ENCODE measurements at places on chromosomes 4 and X. TPM values are rescaled to one million over a fixed set of nuclear protein-coding genes. Genes with fewer than 3 reads are reported as not detected.

- DNase-seq, result peak; percentile 83
Measured at GRCh38 chr4:123603165-123603564, 206.6 kb downstream of the SPRY1 start.

DNA sequence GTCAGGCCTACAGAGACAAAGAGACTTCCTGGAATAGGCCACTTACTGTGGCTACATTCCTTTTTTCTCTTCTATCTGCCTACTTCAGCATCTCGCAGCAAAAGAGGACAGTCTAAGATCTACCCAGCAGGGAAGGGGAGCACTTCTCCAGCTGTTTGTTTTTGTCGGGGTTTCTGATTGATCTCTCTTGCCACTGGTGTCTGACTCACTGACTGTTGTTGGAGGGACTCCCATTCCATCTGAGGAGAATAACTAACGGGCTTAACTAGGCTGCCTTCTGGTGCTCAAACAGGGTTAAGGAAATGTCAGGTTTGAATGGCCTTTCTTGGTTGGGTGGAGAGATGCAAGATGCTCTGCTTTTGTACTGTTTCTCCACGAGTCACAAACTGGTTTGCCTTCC, 100.2 kb upstream of the TMEM164 start:
- DNase-seq, result no peak

- no peak for DNase-seq
Measured at GRCh38 chr4:102405821-102406401, 60.6 kb upstream of the SLC39A8 start.

- no peak for DNase-seq
Measured at GRCh38 chr4:182263562-182263961, 20.4 kb downstream of the TENM3 start.

GRCh38 chrX:10529344-10529743, 91.0 kb downstream of the MID1 start:
- DNase-seq, result no peak

- DNase-seq, result no peak
Measured at GRCh38 chr4:126230269-126230668, 915.5 kb downstream of the FAT4 start.

GRCh38 chr4:13793020-13793710, 165.6 kb upstream of the BOD1L1 start:
- DNase-seq, result no peak

DNA sequence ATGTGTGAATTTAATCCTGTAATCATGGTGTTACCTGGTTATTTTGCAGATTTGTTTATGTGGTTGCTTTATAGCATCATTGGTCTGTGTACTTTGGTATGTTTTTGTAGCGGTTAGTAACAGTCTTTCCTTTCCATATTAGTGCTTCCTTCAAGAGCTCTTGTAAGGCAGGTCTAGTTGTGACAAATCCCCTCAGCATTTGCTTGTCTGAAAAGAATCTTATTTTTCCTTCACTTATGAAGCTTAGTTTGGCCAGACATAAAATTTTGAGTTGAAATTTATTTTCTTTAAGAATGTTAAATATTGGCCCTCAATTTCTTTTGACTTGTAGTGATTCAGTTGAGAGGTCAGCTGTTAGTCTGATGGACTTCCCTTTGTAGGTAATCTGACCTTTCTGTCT, 1096.1 kb upstream of the SLIT2 start:
- DNase-seq, result no peak

DNA sequence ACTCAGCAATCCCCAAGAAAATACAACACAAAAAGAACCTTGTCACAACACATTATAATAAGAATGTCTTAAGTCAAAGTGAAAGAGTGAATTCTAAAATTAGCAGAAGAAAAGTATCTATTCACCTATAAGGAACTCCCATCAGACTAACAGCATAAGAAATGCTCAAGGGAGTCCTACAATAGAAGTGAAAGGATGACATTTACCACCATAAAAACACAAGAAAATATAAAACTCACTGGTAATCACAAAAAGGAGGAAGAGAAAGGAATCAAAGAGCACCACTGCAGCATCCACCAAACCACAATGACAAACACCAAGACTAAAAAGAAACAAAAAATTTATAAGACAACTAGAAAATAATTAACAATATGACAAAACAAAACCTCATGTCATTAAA, 257.0 kb upstream of the AGTR2 start:
- no peak for DNase-seq

DNA sequence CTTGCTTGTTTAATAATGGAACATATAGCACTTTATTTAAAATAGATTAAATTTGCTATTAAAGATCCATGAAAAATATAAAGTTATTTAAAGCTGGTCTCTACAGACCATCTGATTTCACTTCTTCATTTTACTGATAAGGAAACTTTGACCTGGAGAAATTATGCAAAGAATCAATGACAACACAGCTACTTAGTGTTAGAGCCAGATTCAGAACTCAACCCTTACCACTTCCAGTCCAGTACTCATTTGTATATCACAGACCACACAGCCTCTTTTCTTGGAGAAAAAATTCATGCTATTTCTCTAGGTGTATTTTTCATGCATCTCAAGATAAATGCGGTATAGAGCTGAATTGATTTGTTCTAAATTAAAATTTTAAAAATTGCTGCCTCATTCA, 34.0 kb downstream of the WDFY3 start:
- no peak for DNase-seq

- DNase-seq, result no peak
Measured at GRCh38 chrX:1821846-1822245, 207.0 kb downstream of the ASMT start.

DNA sequence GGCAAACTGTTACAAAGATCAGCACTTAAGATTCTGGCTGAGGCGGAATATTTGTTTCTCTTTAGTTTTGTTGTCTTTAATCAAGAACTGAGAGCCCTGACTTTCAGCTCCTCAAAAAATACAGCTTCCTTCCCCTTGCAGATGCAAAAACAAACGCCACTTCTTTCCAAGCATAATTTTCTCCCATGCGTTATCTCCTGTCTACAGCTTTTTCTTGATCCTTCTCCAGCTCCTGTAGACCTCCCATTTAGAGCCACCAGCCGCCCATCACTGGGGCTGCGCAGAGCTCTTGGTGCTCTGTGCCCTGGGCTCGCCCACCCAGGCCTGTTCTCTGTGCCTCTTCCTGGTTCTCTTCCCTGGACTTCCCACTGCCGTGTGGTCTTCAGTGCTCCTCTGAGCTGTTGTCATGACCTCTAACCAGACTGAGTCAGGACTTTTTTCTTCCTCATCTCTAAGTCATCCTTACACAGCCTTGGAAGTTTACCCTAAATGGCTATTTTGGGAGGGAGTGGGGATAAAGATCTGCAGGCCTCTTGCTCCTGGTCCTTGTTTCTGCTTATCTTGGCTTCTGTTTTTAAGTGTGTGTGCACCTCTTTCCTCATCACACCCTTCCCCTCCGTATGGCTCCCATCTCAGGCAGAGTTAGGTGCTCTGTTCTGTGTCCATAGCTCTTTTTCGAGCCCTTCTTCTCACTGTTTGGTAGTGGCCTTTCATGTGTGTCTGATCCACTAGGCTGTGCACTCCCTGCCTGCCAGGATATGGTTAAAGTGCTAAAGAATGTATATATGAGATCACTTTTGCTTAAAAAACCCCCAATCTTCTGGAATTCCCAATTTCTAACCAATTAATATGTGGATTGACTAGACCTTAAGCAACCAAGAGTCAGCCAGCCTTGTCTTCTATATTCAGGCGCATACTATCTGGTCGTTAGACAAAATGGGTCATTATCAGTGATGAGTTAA, 122.5 kb downstream of the PTTG2 start:
- DNase-seq, result no peak

DNA sequence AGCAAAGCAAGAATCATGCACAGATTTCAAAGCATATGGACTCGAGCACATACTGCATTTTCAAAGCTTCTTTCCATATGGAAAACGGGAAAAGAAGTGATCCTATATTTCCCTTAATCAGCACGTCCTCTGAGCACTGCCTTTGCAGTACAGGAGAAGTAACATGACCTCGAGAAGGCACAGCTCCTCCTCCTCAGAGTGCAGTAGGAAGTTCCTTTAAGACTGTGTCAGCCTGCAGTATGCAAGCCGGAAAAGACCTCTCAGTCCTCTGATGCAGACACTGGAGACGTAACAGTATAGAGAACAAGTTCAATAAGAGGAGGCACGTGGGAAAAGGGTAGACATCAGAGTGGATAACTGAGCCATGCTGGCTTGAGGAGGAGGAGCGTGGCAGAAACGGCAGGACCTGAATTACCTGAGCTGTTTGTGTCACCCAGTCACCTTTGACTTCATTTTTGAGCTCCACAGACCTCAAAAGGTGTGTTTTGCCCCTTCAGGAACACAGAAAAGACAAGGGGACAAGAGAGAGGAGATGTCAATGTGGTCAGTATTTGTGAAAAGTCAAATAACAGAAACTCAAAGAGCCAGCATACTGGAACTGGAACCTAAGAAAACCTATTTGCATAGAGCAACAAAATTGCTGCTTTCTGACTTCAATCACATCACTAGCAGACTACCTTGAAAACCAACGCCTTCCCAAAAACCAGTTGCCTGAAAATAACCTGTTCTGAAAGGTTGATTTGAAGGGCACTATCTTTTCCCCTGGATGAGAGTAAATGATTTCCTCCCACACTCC, 20.8 kb downstream of the IRF2 start:
- DNase-seq, result no peak

- DNase-seq, result no peak
Measured at GRCh38 chr4:1578251-1578773, 105.8 kb downstream of the FAM53A start.

- DNase-seq, result peak; percentile 6
Measured at GRCh38 chr4:61950625-61951024, 750.5 kb downstream of the ADGRL3 start.

DNA sequence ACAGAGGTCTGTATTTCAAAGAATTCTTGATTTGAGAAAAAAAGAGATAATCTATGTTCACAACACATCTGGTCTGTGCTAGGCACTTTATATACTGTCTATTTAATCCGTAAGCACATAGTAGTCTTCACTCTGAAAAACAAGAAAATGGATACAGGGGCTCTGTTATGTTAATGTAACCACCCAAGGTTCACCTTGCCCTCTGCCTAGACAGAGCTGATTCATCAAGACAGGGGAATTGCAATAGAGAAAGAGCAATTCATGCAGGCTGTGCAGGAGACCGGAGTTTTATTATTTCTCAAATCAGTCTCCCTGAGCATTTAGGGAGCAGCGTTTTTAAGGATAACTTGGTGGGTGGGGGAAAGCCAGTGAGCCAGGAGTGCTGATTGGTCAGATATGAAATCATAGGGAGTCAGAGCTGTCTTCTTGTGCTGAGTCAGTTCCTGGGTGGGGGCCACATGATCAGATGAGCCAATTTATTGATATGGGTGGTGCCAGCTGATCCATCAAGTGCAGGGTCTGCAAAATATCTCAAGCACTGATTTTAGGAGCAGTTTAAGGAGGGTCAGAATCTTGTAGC, 92.9 kb upstream of the TNIP3 start:
- DNase-seq, result no peak

DNA sequence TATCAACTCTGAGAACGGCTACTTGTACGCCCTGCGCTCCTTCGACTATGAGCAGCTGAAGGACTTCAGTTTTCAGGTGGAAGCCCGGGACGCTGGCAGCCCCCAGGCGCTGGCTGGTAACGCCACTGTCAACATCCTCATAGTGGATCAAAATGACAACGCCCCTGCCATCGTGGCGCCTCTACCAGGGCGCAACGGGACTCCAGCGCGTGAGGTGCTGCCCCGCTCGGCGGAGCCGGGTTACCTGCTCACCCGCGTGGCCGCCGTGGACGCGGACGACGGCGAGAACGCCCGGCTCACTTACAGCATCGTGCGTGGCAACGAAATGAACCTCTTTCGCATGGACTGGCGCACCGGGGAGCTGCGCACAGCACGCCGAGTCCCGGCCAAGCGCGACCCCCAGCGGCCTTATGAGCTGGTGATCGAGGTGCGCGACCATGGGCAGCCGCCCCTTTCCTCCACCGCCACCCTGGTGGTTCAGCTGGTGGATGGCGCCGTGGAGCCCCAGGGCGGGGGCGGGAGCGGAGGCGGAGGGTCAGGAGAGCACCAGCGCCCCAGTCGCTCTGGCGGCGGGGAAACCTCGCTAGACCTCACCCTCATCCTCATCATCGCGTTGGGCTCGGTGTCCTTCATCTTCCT, 2.7 kb downstream of the PCDH10 start:
- no peak for DNase-seq

- no peak for DNase-seq
Measured at GRCh38 chr4:98945297-98945850, 16.4 kb upstream of the EIF4E start.

- no peak for DNase-seq
Measured at GRCh38 chrX:38961936-38962335, 160.7 kb downstream of the MID1IP1 start.

DNA sequence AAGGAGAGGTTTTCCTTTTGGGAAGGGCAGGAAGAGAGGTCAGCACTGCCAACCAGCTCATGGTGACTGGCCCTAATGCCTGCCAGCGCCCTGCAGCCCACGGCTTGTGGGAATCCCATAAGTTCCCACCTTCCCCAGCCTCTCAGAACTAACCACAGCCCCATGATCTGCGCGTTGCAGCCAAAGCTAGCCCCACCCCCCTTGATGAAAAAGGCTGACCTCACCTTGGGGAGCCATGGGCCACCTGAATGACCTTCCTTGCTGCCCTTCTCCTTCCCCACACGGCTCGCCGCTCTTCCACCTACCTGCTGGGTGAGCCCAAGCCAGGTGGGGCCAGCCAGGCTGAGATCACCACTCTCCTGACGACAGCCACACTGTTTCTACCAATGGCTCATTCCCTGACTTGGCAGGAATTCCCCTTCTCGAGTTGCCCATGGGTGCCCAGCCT, 3.9 kb upstream of the ELF4 start:
- DNase-seq, result no peak

DNA sequence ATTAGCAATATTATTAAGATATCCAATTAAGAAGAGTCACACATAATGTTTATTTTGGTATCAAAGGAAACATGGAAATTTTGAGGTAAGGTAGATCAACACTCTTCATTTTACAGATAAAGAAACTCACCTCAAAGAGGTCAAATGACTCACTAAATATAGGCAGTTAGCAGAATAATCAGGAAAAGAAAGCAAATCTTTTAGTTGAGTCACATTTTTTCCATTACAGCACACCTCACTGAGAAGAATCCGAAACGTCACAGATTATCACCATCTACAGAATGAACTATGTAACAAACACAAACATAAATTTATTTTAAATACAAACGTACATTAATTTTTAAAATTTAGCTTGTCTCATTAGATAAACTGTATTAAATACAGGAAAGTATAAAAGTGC, 70.1 kb downstream of the TMEM47 start:
- DNase-seq, result no peak

GRCh38 chr4:86521373-86521969, 72.6 kb upstream of the PTPN13 start:
- DNase-seq, result peak; percentile 48

Gene CLIC2
- total RNA-seq, result 0.06 TPM

Gene HNRNPDL
- 384 TPM for total RNA-seq

Gene RBM10
- total RNA-seq, result 51.7 TPM

Gene PGAM4
- not detected for total RNA-seq

Gene F8A3
- total RNA-seq, result not detected

Gene CLNK
- not detected for total RNA-seq

Gene FREM3
- not detected for total RNA-seq

Gene ARAP2
- total RNA-seq, result 1.3 TPM

Gene HPSE
- 0.53 TPM for total RNA-seq

Gene AKAP4
- not detected for total RNA-seq

Gene TMEM185A
- 19.1 TPM for total RNA-seq

Gene PDZD4
- 7.1 TPM for total RNA-seq

Gene TMEM33
- total RNA-seq, result 82.0 TPM

Gene L1CAM
- total RNA-seq, result 14.7 TPM

Data from SJCRH30 (cell line).